ENCODE measurements at places on chromosomes 16 and 17.

- no peak for DNase-seq
Measured at GRCh38 chr17:39625198-39625785, 1.5 kb upstream of the PPP1R1B start.

DNA sequence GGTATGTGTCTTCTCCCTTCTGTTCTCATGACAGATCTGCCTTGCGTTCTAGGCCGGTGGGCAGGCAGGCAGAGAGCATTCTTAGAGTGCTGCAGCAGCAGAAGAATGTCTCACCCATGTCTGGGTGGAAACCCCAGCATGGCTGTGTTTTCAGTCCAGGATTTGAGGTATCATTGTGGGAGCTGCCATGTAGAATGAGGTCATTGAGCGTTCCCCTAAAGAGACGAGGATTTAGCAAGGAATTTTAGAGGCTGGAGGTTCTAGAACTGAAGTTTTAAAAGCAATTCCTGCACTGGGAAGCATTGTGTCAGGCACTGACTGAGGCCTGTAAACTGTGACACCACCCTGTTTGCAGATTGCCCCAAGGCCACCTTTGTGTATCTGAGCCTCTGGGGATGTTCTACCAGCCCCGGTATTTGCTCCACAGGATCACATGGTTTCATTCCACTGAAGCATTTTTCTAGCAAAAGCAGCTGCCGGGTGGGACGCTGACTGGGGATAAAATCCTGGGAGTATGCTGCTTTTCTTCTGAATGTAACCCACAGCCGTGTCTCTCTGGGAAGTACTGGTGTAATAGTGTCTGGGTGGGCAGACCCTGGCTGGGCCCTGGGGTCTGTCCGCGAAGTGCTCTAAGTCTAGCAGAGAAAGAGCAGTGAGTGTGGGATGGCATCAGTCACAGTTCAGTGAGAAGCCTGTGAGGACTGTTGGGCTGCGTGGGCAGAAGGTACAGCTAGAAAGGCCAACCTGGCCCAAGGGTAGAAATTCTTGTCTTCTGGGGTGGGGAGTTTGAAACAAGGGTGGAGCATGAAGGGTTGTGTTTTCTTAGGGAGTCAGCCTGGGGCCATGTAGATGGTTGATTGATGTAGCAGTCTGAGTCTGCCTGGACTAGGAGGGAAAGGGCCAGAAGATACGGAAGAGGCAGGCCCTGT is 30.2 kb downstream of the PLCD3 start:
- DNase-seq = peak; percentile 61

DNA sequence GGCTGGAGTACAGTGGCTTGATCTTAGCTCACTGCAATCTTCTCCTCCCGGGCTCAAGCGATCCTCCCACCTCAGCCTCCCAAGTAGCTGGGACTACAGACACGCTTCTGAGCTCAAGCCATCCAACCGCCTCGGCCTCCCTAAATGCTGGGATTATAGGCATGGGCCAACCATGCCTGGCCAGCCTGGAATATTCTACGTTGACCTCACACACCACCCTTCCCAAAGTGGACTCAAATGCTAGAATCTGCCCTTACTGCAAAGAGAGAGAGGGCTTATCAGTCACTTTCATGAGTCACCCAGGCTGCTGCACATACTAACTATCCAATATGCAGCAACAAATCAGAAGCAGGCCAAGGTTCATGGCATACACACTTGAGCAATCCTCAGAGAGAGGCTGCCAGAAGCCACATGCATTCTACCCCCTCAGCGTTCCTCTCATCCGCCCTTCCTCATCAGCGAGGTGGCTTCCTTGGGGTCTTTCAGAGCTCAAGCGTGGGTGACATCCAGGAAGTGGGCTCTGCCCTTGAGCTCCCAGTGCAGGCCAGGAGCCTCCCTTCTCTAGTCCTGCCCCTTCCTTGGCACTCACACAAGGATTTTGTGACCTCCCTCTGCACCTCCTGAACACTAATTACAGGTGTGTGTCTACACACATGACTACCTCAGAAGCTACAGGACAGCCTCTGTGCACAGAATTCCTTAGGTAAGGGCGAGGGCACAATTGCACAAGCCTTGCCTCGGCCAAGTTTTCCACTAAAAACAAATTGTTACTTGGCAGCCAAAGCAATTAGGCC is 24.8 kb upstream of the SIAH1 start:
- DNase-seq = peak; percentile 48

DNA sequence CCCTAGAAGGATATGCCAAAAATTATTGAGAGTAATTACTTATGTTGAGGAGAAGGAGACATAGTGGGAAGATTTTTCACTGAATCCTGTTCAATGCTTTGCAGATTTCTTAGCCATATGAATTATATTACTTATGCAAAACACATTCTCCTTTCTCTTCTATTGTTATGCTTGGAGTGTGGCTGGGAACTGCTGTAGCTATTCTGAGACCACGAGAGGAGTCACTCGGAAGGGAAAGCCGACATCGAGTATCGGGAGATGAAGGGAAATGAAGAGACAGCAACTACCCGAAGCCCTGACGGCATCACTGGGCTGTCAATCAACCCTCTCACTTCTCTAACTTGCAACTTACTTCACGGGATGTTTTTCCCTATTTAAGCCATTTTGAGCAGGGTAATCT is 39.6 kb downstream of the STX8 start:
- DNase-seq = no peak

- DNase-seq = no peak
Measured at GRCh38 chr17:12618557-12618956, 47.1 kb upstream of the MYOCD start.

DNA sequence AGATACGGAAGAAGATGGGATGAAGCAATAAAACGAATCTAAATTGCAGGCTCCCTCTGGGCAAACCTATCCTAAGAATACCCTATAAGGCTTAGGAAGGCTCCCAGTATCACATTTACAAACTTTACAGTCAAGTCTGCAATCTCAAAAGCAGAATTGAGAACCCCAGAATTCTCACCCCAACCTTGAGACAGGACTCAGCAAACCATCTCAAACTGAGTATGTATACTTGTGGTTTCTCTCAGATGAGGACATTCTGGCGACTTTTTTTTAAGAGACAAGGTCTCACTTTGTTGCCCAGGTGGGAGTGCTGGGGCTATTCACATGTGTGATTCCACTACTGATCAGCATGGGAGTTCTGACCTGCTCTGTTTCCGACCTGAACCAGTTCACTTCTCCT is 19.3 kb upstream of the ITGA2B start:
- no peak for DNase-seq

DNA sequence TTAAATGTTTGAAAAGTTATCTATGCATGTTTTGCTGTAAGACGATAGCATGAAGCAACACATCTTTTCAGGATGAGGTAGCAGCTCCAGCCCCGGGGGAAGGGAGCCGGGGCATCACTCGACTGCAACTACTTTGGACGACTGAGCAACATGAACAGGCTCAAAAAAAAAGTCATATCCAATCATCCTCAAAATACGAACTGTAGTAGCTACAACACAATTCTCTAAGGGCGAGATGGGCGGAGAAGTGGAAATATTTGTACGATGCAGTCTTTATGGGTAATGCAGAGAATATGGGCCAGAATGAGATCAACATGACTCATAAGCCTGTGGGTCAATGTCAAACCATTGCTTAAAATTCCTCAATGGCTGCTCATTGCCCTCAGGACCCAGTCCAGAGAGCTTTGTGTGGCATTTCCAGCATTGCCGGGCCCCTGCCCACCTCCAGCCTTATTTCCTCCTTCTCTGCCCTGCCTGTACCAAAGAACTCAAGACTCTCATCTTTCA is 17.7 kb upstream of the SMURF2 start:
- no peak for DNase-seq
